ENCODE measurements at places on chromosomes 3 and 15.

GRCh38 chr3:172280406-172281051 is 167.7 kb downstream of the GHSR start:
- DNase-seq: no peak

DNA sequence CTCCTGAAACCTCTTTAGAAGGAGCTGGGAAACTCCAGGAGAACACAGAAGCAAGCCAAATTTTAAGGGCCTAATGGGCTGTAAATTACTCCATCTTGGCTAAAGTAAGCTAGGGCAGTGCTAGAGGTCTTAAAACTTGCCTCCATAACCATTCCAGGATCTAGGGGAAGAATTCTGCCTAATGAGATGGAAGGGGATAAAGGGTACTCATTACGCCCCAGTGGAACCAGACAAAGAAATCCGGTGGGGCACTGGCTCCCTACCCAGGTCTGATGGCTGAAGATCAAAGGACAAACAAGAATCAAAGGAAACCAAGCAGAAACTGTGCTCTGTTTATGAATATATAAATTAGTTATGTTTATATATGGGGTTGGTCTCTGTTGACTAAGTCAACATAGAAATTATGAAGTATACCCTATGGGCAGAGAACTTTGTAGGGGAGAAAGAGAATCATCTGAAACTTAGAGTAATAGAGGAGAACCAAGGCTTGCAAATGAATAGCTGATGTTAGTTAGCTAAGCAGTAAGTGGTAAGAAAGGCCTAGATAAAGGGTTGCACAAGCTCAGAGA is 57.8 kb downstream of the NCEH1 start:
- DNase-seq: no peak

GRCh38 chr3:160685144-160685766 is 8.3 kb downstream of the ARL14 start:
- no peak for DNase-seq

GRCh38 chr15:69298697-69299441 is at the start of gene PAQR5:
Gene PAQR5 (plus strand): TSS chr15:69298912. CDS start chr15:69360081, 61,169 bp downstream.
- DNase-seq: peak; percentile 21

GRCh38 chr3:122635789-122636188 is 44.9 kb upstream of the PARP14 start:
- no peak for DNase-seq

GRCh38 chr3:141050576-141051442 is at the start of gene SPSB4:
Gene SPSB4 (plus strand): TSS chr3:141051347. CDS start chr3:141066105, 14,758 bp downstream.
- peak; percentile 13 for DNase-seq

GRCh38 chr15:100353449-100353848 is 11.7 kb upstream of the ADAMTS17 start:
- no peak for DNase-seq

DNA sequence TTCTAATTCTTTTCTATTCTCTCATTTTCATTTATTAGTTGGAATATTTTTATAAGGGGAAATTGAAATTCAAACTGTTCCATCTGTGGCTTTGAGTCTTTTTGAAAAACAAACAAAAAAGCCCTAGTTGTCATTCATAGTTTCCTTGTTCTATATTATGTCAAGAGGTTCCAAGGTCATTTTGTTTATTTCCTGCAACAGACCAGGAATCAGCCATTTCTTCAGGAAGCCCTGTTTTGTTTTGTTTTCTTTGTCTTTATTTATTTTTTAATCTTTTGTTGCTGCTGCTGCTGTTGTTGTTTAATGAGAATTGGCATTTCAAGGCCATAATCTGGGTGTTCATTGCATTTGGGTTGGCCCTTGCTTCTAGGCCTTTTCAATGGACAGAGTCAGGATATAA is 14.8 kb downstream of the LNP1 start:
- no peak for DNase-seq

DNA sequence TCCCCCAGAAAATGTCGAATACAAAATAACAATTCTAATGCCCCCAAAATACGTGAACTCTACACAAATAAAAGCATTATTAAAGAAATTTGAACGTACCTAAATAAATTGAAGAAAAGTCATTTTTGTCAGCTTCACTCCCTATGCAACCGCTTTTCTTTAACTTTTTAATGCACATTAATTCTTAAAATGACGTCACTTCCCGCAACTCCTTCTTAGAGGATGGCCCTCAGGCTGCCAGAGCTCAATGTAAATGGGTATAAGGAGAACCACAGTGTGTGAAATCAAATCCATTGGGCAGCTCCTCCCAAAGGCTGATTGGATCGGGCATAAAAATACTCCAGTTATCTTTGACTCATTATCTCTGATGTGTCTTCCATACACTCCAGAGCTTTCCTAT is 736.9 kb downstream of the GBE1 start:
- no peak for DNase-seq

DNA sequence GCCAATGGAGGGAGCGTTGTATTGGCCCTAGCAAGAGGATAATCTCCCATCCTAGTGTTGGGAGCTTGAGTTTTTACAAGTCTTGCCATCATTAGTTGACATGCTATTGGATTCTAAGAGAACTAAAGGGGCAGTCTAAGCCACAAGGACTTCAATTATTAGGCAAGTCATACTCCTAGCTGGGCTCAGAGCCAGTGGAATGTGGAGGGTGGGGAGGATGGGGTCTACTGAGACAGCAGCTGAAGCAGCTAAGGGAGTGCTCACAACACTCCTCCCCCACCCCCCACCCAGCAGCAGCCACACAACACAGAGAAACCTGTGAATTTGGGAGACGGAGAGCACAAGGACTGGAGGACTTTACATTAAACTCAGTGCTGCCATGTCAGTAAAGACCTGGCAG is 27.9 kb downstream of the FRG2C start:
- no peak for DNase-seq

DNA sequence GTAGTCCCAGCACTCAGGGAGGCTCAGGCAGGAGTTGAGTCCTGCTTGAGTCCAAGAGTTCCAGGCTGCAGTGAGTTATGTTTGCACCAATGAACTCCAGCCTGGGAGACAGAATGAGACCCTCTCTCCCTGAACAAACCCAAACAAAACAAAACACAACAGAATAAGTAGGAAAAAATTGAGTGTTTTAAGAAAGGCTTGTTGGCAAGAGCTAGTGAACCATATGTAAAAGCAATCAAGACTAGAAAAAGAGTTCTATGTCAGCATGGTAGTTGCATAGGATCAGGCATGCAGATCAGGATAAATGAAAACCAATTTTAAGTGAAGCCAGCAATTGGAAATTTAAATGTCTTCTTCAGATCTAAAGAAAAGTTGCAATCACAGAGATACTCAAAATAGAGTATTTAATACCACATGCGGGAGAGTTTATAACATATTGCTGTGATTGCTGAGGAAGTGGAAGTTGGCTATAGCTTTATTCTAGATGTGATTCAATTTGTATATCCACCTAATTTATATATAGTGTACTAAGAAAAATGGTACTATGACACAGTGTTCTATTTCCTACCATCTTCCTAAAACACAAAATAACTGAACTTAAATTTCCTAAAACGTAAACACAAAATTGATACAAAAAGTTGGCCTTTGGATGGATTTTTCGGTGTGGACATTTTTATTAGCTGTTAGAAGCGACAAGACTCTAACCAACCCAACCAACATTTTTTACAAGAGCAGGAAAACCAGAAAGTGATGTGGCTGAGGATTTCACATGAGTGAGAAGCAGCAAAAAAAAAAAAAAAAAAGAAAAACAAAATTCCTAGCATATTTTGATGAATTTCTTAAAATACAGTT is 101.9 kb upstream of the ROBO1 start:
- DNase-seq: no peak
